GM13977 (cell line): ENCODE measurements at places on chromosomes 4 and X.

GRCh38 chrX:10133980-10134676 is 22.6 kb upstream of the CLCN4 start:
- no peak for DNase-seq

- no peak for DNase-seq
Measured at GRCh38 chr4:54213761-54214160, 15.3 kb upstream of the PDGFRA start.

GRCh38 chr4:38752372-38752940 is 30.3 kb downstream of the TLR10 start:
- DNase-seq: peak; percentile 58

DNA sequence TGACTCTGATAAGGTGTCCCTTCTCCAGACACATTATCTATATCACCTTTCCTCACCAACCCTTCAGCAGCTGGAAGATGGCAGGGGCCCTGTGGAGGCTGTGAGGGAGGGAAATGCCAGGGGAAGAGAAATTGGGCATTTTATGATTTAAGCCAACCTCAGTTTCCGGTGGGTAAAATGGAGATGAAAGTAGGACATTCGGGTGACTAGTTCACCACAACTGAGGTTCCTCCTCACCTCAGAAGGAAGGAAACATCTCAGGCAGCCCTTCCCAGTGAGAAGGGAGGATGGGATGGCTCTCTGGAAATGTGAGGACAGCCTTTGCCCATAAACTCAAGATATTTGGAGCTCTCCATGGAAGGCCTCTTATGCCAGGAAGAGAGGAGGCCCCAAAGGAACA is 251.5 kb downstream of the MID1IP1 start:
- no peak for DNase-seq

GRCh38 chr4:184806229-184806550 is 19.6 kb downstream of the ACSL1 start:
- DNase-seq: no peak

DNA sequence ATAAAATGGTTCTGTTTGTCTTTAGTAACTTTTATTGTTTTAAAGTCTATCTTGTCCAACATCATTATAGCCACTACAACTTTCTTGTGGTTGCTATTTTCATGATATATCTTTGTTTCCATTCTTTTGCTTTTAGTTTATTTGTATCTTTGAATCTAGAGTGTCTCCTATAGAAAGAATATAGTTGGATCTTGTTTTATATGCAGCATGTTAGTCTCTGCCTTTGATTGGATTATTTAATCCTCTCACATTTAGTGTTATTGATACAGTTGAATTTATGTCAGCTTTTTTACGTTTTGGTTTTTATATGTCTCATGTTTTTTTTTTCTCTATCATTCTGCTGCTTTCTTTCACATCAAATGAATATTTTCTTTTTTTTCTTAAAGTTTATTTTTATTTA is 98.1 kb downstream of the VSIG4 start:
- no peak for DNase-seq

GRCh38 chrX:56498756-56499155 is 64.7 kb upstream of the UBQLN2 start:
- DNase-seq: no peak

- no peak for DNase-seq
Measured at GRCh38 chrX:68299898-68300297, 133.4 kb downstream of the OPHN1 start.

GRCh38 chrX:20531667-20532066 is 265.0 kb upstream of the RPS6KA3 start:
- no peak for DNase-seq

DNA sequence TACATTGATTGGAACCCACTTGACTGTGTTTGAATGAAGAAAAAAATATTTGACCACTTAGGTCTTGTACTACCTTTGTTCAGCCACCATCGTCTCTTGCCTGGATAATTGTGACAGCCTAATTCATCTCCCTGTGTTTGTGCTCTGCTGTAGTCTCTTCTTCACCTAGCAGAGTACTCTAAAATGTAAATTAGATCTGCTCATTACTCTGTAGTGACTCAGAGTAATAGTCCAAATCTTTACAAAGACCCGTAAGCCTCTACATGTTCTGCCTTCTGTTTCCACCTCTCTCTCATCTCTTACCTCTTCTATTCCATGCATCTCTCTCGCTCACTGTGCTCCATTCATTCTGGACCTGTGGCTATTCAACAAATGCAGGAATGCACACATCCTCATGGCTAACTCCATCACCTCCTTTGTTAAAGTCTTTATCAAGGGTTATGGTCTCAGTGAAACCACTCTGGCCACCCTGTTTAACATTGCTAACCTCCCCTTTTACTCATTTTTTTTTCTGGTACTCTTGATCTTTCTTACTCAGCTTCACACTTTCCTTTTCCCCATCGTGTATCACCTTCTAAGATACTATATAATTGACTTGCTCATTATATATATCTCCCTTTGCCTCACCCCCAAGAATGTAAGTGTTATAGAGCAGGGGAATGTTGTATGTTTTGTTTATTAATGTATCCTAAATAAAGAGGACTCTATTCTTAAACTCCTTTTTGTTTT is 98.4 kb downstream of the STIM2 start:
- no peak for DNase-seq

DNA sequence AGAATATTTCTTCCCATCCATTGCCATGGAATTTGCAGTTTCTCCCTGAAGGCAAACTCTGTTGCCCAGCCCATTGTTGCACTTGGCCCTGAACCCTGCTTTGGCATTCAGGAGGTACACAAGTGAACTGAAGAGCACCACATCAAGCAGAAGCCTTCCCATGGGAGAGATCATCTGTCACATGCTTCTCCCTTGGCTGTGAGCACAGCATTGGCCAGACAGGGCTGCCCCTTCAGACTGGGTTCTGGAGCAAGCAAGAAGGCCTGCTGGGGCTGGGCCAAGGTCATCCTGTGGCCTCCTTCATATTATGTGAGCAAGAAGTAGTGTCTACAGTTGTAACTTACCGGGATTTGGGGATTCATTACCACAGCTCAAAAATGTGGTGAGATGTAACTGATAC is 22.7 kb downstream of the SCML1 start:
- DNase-seq: no peak

DNA sequence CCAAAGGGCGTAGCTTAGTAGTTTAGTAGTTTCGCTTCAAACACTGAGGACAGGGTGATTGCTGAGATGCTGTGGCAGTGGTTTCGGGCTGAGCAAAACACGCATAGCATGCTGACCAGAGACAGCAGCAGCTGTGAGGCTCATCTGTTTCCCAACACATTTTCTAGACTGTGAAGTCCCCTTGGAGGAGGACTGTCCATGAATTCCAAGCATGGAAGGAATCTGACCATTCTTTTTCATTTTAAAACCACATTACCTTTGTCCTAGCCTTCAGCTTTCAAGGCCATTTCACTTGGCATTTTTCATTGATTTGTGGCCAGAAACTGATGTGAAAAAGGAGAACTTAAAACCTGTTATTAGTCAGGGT is 240.9 kb downstream of the PALLD start:
- DNase-seq: no peak

DNA sequence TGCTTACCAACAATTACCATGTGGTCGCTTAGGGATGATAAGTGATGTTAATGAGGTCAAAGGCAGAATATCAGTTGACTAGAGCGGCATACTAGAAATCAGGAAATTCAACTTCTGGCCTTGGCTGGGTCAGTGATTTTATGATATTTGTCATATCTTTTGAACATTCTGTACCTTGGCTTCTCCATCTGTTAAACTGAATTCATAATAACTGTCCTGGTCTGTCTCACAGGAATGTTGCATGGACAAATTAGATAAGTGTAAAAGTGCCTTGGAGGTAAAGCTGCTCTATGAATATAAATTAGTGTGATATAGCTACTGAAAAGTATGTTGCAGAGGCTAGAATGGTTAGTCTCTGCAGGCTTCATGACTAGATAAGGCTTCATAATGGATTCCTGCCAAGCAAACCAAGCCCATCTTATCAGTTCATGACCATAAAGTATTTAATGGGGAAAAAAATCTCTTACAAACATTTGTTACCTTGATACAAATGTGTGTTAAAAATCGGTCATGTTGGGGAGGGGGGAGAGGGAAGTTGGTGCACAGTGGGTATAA is 104.6 kb upstream of the BMPR1B start:
- no peak for DNase-seq

- no peak for DNase-seq
Measured at GRCh38 chr4:15317246-15317645, 110.6 kb upstream of the C1QTNF7 start.

DNA sequence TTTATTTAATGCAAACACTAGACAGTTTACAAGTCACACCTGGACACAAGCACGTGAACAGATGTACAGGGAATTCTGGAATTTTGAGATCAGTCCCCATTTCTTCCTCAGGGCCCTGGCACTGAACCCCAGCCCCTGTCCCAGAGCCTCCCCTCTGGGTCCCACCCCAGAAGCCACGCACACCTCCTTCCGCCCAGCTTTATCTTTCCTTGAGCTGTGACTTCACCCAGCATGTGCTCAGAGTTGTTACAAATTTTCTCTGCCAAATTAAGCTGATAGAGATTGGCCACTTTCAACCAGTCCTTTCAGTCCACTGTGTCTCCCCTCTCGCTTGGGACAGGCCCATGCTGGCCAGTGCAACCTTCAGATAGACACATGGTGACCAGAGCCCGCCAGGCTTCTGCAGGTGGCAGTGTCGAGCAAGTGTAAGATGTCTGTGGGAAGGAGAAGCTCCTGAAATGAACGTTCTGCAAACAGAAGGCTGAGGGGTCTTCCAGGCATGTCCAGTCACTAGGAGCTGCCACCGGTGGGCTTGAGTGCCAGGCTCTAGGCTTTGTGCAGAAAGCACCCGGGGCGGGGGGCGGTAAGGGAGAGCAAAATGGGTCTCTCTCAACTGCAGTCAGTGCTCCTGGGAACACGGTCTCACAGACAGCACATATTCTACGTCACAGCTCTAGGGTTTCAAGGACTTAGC is 73.3 kb downstream of the MTMR1 start:
- DNase-seq: peak; percentile 23

GRCh38 chr4:181258569-181258968 is 984.6 kb upstream of the TENM3 start:
- no peak for DNase-seq

GRCh38 chr4:151043803-151044515 is 28.9 kb upstream of the LRBA start:
- DNase-seq: no peak

- DNase-seq: no peak
Measured at GRCh38 chr4:80452768-80453167, 117.2 kb downstream of the CFAP299 start.

DNA sequence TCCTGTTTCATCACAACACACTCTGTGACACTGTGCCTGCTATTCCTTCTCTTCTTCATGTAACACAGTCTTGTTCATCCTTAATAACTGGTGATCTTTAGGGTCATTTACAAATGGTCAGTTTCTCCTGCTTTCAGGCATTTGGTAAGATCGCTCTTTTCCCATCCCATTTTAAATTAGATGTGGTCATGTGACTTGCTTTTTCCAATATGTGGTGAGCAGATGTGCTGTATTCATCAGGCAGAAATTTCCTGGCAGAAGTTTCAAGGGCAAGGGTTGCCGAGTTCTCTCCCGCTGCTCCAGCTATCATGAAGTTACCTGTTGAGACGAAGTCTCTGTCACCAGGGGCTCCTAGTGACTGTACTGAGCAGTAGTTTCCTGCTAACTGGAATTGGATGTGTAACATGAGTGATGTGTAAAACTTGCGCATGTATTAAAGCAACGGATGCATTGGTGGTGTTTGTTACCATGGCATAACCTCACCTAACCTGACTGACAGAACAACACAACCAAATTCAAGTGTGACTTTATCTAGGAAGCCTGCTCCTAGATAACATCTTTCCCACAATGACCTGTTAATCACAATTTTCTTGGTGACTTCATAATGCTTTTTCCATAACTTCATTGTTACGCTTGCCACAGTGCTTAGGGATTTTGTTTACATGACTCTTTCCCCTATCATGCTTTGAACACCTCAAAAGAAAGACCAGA is 29.5 kb upstream of the BMPR1B start:
- no peak for DNase-seq

DNA sequence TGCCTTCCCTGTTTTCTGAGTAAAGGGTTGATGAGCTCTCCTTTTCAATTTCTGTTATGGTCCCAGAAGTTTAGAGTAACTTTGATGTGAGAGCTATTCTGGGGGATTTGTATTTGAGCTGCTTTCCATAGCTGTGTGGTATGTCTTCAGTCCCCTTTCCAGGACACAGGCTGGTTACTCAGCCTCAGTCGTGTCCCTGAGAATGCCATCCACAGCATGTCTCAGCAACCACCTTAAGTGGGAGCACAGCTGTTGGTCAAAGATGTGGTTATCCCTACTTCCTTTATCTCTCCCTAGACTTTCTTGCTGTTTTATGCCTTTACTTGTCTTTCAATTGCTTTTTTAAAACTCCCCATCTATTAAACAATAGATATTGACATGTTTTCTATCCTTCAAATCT is 37.8 kb downstream of the RNF175 start:
- no peak for DNase-seq

DNA sequence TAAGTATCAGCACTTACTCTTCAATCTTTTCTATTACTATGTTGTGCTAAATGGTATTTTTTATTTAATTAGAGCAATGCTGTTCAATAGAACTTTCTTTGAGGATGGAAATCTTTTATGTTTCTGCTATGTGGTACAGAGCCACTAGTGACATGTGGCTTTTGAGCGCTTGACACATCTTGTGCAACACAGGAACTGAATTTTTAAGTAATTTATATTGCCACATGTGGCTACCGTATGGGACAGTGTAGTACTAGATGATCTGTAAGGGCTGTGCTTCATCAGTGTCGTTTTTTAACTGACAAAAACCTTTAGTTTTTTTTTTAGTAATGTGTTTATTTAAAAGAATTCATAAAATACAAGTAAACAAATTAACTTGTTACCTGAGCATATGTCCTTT is 22.4 kb downstream of the HPRT1 start:
- no peak for DNase-seq

GRCh38 chr4:82779032-82779431 is 19.6 kb downstream of the SCD5 start:
- DNase-seq: no peak

DNA sequence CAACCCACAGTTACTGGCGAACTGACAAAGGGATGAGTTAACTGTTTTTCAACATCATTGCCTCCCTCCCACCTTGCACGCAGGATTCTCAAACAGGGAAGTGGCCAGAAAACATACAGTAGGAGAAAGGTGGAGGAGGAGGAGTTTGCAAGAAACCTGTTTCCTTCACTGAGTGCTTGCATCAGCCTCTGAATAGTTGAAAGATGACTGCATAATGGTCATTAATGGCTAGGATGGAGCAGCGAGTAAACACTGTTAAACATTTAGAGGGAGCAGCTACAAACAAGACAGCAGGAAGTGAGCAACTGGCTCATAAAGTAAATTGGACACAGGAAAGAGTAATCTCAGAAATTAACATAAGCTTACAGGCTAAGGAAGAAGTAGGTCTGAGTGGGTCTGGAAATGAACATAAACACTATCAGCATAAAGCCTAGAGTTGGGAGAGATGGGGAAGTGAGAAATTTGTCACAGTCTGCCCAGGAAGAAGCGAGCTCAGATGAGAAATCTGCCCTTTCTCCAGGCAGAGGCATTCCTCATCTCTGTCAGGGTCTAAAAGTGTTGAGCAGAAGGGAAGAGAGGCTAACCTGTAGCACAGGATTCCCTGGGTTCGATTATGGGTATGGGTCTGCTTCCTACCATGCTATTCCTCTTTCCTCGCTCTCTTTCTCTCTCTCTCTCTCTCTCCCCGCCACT is 38.6 kb downstream of the TRPC5OS start:
- DNase-seq: no peak

- DNase-seq: no peak
Measured at GRCh38 chr4:5572114-5572513, 136.2 kb downstream of the EVC2 start.

- no peak for DNase-seq
Measured at GRCh38 chr4:68855771-68856170, 40.0 kb downstream of the UGT2B10 start.

- DNase-seq: no peak
Measured at GRCh38 chr4:107213880-107214279, 177.8 kb upstream of the DKK2 start.
